NCI-H2171 treated with DMSO at 0.1 percent for 48 hours (cell line): ENCODE measurements at places on chromosomes 2 and 18.

- DNase-seq: peak; percentile 93
Measured at GRCh38 chr2:196440413-196440812, 199.1 kb upstream of the CCDC150 start.

DNA sequence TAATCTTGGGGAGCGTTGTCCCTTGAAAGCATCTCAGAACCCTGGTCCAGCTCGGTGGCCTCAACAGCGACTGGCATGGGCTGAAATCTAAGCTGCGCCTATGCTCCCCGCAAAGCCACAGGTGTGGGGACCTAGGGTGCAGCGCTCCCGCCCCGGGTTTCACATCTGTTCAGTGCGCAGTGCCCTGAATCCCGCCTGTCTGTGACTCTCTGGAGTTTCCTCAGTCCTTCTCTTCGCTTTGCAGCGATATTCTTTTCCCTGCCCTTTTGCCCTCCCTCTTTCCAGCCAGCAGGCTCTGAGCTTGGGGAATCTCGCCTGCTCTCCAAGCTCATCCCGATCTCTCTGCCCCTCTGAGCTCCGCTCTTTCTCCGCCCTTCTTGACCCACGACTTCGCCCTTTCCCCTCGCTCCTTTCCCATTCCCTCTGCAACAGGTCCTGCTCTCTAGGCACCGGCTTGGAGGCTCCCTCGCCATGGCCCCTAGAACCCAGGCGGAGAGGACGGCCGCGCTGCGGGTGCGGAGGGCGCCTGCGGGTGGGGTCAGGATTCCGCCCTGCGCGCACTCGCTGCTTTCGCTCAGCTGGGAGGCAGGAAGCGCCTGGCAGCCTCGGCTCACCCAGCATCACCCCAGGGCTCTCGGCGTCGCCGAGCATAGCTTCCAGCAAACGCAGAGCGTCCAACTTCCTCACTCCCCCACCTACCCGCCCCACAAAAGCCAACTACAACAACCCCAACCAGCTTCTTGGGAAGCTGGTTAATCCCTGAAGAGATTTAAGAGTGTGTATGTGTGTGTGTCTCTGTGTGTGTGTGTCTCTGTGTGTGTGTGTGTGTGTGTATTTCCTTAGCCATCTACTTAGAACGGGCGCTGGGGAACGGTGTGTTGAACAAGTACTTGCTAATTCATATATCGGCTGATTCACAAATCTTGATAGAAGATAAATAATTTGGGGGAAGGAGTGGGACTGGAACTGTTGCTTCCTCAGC, 1.1 kb downstream of the GRP start:
- DNase-seq: peak; percentile 58

- no peak for DNase-seq
Measured at GRCh38 chr2:1649103-1650084, 94.9 kb downstream of the PXDN start.

DNA sequence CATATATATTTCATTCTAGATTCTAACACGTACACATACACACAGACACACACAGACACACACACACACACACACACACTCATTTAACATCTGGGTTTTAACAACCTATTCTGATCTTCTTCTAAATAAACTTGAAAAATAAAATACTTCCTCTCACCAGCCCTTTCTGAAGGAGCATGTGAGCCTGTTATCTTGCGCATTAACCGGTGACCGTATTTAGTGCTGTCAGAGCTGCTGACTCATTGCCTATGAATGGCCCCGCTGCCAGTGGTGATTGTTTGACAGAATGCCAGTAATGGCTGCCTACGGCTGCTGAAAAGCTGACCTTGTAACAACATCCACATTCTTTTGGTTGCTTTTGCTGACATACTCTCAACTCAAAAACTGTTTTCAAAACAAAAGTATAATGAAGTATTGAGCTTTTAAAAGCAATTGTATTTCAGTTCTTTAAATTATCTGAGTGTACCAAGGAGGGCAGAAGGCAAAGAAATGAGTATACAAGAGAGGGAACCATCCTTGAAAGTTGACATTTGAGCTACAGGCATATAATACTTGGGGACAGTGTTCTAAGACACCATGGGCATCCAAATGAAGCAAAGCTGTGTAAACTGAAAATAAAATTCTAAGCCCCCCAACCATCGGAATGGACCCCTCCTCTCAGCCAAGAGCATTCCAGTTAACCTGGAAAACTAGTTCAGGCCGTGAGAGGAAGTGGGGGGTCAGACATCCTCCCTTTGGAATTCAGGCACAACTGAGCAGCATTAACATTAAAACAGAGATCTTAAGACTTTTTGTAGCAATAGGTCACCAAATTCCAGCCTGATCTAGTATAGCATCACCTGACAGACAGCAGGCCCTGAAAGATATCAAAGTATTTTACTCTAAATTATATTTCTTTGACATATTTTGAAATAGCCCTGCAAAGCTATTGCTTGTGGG, 50.2 kb upstream of the DTNA start:
- no peak for DNase-seq

DNA sequence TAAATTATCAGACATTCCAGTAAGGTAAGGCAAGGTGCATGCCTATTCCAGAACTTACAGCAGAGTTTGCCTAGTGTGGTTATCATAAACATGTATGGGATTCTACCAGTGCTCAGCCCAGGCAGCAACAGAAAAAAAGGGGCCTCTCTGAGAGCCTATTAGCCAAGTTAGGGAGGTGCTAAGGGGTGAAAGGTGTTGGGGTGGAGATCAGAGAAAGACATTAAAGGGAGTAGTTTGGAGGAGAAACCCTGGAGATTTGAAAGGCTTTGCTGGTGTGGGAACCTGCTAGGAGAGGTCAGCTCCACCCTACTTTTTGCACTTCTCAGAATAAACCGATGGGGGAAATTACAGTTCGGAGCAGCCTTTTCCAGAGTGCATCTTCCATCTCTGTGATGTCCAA, 2.9 kb downstream of the ARPC2 start:
- DNase-seq: no peak

- peak; percentile 27 for DNase-seq
Measured at GRCh38 chr2:27914041-27914804, 23.7 kb downstream of the BABAM2 start.

DNA sequence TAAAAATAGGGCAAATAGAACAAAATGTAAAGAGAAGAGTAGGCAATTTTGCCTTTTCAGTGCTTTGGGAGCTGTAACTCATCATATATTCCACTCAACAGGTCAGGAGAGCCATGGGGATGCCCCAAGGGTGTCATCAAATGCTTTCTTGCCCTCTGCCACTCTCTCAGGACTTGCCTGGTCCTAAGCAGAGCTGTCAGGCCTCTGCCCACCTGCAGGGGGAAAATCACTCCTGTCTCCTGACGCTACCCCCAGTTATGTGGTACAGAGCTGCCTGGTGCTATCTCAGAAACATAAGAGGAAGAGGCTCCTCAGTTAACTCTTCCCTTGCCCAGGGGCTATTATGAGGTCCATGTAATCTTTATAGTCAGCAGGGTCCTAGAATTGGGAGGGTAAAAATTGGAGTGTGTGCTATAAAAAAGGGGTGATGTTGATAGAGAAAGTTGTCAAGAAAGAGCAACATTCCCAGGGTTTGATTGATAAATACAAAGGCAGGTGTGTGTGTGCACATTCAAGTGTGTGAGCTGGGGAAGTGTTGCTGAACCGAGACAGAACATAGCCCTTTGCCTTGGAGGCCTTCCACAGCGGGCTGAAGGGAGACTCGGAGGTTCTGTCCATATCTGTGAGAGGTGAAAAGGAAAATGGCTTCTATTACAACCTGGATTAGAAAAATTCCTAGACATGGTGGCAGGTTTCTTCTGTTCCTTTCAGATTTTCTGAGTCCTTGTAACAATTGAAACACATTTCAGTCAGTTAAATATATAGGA, 25.4 kb downstream of the PTPRM start:
- DNase-seq: no peak

DNA sequence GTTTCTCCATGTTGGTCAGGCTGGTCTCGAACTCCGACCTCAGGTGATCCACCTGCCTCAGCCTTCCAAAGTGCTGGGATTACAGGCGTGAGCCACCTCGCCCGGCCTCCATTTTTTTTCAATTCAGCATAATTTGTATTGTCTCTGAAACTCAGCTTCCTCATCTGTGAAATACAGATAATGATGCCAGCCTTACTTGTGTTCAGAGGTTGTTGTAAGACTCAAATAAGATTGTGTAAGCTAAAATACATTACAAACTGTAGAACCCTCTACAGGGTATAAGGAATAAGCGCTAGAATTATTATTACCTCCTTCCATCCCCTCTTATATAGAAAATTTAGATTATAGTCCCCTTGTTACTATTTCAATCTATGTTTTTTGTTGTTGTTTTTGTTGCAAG, 24.8 kb upstream of the STARD7 start:
- no peak for DNase-seq

DNA sequence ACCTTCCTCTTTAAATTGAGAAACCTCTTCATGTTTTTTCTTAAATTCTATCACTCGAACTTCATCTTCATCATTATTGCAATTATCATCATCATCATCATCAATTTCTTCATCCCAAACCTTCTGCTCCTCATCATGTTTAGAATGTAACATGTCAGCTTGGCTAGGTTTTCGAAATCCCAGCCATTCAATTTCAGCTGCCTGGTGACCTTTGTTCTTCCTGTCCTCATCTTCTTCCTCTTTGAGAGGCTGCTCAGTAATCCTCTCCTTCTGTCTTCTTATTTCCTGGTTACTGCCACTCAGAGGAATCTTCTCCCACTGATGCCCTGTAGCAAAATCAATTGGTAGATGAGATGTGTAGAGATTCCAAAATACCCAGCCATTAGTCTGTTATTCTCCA, 4.2 kb downstream of the ERMN start:
- DNase-seq: no peak

- DNase-seq: no peak
Measured at GRCh38 chr2:63699549-63699839, 110.7 kb downstream of the MDH1 start.

DNA sequence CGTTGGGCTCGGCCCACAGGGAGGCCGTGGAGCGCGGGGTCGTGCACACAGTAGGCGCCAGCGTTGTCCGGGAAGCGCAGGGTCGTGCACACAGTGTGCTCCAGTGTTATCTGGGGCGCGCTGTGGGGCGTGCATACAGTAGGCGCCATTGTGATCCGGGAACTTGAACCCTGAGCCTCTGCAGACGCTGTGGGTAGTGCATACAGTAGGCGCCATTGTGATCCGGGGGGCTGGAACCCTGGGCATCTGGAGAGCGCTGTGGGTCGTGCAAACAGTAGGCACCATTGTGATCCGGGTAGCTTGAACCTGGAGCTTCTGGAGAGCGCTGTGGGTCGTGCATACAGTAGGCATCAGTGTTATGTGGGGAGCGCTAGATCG, 793 bp downstream of the ZNF236 start:
- no peak for DNase-seq

GRCh38 chr18:53686965-53687364, 537.5 kb downstream of the MBD2 start:
- no peak for DNase-seq

DNA sequence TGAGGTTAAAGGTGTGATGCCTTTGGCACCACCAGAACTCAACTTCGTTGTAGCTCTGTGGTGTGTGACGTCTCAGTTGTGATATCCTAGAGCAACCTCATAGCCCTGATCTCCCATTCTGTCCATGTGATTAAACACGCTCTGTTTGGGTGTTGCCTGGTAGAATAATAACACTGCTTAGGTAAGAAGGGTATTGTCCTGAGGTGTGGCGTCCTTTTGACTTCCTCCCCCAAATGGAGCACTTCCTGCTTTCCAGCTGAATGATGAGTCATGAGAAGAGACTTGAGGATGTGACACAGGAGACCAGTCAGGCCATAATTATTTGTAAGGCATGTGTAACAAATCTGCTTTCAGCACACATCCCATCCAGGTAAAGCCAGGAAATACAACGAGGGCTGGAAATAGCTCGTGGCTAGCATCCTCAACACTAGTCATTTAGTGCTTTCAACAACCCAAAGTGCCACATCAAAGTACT, 100.7 kb downstream of the RAPGEF4 start:
- DNase-seq: no peak

DNA sequence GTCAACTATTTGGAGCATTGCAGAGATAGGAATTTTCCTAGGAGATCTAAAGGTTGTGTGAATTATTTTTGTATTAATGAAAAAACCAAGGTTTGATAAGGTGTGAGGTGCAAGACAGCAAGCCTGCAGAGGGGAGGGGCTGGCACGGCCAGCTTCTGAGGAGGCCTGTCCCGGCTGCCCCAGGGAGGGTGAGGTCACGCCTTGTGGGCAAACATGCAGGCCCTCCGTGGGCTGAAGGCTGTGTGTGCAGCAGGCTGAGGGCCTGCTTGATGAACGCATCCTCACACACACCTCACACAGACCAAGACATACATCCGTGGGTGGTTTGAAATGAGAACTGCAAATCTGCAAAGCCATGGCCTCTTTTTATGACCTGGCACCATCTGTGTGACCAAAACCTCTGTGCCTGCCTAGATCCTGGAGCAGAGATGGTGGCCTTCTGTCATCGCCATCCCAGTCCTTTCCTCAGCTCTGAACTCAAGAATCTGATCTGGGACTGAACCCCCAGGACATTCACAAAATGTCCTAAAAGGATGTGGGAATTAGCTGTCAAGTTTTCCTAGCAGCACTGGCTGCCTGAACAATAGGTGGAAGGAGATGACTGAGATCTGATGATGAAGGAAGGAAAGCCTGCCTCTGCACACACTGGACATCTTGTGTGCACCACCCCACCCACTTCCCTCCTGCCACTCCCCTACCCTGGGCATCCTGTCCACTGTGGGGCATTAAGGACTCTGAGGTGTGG, 102.4 kb upstream of the MGAT4A start:
- no peak for DNase-seq

GRCh38 chr2:152790883-152791282, 72.5 kb downstream of the ARL6IP6 start:
- DNase-seq: peak; percentile 49
